ENCODE measurements at places on chromosomes 1 and 21.

GRCh38 chr1:244191581-244191980 lies 140.5 kb downstream of the ZBTB18 start:
- DNase-seq: no peak

GRCh38 chr1:156081917-156082308 lies 352 bp downstream of the MEX3A start:
- DNase-seq: no peak

- no peak for DNase-seq
These were observed 52.8 kb downstream of the SLC44A3 start for GRCh38 chr1:94872771-94873495.

DNA sequence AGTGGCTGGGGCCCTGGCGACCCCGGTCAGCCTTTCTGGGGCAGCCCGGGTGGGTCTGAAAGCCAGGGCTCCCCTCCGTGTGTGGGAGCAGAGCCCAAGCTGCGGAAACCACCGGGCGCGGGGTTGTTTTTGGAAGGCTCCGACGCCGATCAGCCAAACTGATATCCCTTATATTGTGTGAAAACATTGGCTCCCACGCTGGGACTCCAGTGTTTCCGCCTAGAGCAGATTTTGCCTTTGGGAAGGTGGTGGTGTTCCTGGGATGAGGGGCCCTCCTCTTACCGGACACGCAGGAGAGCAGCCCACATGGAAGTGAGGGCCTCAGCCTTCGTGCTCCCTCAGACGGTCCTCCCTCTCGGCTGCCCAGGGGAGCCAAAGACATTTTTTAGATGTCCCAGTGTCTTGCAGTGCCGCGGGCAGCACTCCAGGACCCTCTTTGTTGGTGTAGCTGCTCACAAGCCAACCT lies 54.3 kb downstream of the NGF start:
- DNase-seq: no peak

GRCh38 chr1:71240656-71241055 lies 159.8 kb upstream of the ZRANB2 start:
- DNase-seq: no peak

GRCh38 chr21:34128124-34128523 lies 54.7 kb downstream of the MRPS6 start:
- DNase-seq: no peak

- no peak for DNase-seq
These were observed 31.4 kb upstream of the CBR3 start for GRCh38 chr21:36103434-36103833.

DNA sequence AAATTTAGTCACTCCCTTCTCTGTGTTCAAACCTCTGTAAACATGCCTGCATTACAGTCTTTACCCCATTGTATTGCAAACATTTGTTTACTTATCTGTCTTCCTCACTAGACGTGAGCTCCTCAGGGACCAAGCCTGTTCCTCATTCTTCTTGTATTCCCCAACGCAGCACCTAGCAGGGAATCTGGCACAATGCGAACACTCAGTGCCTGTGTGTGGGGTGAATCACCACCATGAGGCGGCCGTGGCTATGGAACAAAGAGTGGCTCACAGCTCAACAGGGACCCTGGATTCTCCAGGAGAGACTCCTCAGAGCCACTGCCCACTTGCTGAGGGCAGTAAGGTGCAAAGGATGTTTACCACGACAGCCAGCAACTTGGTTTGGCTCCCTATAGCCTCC lies 95.9 kb downstream of the DDX20 start:
- no peak for DNase-seq

DNA sequence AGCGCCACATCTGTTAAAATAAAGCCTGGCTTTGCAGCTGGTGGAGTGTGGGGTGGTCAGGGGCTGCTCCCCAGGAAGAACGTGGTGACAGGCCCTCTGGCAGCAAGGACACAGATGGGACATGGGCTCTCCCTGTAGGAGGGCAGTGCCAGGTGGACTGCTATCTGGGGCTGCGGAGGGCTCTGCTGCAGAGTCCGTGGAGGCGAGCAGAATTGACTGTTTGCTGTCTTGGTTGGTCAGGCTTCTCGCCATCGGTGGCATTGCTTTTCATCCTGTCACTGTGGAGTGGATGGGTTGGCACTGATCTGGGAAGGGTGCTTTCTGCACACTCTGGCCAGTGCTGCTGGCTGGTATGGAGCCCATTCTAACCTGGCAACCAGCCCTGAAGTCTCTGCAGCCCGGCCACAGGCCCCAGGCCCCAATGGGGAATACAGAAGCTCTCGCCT lies 103.0 kb downstream of the LAMC2 start:
- DNase-seq: no peak

GRCh38 chr1:152880907-152881306 lies 2.8 kb downstream of the SMCP start:
- DNase-seq: no peak

DNA sequence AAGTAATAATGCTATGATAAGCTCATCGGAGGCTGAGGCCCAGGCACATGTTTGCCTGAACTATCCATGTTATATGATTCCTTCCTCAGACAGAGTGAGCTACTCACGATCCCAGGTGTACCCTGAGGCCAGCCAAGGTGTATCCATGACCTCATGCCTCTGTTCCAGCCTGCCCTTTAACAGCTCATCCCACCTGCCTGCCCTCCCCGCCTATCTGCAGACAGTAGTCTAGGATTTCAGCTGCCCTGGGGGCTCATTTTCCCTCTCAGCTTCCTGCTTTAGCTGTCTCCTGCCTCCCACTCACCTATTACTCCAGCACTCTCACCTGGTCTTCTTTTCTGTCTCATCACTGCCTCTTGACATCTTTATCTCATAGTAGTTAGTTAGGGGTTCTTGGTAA lies 1.9 kb upstream of the IL24 start:
- no peak for DNase-seq

DNA sequence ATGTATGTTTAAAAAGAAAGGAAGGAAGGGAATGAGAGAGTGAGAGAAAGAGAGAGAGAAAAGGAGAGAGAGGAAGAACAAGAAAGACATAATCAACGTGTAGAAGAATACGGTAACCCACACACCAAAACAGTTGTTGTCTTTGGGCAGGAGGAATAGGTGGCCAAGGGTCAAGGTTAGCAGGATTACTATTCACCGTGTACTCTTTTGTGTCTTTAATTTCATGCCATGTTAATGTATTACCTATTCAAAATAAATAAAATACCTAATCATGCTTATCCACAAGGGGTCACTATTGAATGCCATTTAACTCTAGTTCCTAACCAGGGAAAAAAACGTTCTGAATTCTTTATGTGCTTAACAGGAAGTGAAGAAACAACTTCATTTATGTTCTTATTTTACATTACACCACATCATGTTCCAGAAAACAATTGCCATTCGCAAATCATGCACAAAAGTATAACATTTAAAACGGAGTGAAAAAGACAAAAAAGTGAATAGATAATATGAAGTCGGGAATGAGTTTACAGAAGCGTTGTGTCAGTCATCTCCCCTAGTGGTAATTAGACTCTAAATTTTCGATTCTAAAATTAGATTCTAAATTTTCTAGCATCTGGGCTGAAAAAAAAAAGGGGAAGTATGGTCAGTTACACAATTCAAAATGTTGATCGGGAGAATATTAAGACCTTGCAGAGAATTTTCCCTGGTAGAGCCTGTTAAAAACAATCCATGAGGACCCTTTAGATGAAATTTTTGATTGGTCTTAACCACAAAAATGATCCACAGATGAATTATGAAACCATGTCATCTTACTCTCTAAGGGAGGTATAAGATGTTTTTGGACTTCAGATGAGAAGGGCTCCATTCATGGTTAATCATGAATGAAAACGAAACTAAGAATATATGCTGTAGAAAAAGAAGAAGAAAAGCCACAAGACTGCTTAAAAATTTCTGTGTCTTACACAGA lies 700 bp upstream of the KMO start:
- DNase-seq: no peak

DNA sequence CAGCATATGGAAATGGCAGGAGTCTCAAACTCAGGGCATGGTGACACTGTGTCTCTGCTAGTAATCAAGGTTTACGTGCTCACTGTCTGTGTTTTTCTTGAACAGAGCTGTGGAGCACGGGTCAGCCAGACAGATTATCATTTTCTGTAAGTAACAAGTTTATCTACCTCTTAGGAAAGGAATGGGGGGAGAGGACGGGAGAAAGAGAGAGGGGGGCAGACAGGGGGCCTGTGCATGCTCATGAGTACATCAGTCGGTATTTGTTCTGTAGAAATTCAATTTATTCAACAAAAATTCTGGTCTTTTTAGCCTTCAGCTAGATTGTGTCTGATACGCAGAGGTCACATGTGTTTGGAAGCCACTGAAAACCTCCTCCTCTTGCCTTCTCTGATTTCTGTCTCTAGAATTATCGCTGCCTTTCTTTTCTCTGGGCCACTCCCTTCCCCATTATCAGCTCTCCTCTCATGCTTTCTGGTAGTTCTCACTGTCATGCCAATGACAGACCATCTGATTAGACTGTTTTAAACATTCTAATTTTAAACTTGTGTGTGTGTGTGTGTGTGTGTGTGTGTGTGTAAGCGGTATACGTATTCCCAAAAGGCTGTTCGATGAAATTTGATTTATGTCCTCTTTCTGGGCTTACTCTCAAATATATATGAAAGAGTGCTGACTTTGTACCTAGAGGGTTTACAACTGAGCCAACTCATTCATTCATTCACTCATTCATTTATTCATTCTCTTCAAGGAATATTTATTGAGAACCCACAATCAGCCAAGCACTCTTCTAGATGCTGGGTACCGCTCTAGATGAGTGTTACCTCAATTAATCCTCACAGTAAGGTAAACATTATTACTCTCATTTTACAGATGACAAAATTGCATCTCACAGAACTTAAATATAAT lies 636.9 kb downstream of the KIF26B start:
- no peak for DNase-seq

All from T-helper 9 cell (primary cell).